ENCODE measurements at places on chromosomes 13 and 19.
A peak's percentile ranks its signal among the peaks of the same experiment; 100 is the strongest.

DNA sequence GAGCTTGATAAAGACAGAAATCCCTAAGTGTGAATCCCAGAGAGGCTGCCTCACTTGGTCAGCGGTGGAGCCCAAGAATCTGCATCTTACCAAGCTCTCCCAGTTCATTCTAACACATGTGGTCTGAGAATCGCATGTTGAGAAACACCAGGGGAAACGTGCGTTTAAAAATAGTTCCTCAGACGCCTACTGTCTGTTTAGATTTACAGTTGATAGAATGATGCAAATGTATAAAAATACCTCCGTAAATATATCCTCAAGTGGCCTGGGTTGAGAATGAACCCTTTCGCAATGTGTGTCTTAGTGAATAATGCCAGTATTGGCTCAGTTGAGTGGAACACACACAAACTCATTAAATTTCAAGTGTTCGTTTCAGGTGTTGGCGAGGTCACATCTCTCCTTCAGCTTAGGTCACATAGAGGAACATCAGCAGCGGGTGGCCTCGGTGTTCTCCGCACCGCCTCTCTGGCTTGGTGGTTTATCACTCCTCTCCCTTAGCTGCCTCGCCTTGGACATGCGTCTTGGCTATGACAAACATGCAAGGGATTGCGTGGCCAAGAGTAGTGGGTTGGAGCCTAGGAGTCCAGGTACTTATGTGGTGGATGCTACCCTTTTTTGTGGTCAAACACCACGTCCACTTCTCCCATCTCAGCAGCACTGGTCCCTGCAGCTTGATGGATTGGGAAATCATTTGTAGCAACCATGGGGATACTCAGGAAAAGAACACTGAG, 117.6 kb upstream of the SPATA13 start:
- DNase-seq, result no peak

DNA sequence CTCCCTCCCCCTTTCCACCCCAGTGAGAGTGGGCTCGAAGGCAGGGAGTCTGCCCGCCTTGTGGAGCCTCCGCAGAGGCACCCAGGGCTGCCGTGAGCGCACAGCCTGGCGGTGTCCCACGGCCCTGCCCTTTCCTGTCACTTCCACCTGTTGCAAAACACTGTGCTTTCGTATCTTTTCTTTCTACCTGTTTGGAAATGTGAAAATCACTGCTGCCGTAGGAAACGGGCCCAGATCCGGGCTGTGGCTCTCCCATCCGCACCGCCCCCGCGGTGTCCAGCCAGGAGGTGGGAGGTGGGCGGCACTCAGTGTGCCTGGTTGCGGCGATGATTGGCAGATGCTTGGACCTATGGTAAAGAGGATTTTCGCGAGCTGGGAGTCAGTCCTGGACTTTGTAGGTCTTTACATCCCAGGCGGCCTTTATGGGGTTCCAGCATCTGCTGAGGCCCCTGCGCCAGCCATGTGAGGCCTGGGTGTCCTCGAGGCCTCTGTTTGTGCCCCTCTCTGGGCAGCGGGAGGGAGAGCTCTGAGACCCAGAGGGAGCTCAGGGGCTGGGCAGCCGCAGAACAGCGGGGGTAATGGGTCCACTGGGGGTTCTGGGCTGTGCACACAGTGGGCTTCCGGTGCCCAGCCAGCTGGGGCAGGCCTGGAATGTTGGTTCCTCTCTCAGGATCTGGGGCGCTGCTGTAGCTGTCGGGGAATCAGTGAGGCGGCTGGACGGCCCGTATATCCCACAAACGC, 6.1 kb downstream of the STK11 start:
- DNase-seq, result peak; percentile 43

GRCh38 chr19:35241417-35241816, 7.4 kb upstream of the LSR start:
- no peak for DNase-seq

- peak; percentile 92 for DNase-seq
Measured at GRCh38 chr19:16272945-16273344, 51.7 kb upstream of the KLF2 start.

DNA sequence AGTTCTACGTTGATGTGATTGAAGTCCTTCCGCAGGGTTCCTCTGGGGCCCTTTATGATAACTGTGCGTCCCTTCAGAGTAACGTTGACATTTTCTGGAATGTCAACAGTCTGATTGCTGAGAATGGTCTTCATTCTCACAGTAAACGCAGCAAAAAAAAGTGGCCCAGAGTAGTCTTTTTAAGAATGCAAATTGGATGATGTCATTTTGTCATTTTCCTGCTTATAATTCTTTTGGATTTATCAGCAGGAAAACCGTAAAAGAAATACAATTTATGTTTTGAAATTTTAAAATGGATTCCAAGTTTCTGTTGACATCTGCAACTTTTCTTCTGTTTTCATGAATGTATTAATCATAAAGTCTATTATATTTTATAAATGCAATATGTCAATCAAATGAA, 14.8 kb downstream of the URI1 start:
- no peak for DNase-seq

DNA sequence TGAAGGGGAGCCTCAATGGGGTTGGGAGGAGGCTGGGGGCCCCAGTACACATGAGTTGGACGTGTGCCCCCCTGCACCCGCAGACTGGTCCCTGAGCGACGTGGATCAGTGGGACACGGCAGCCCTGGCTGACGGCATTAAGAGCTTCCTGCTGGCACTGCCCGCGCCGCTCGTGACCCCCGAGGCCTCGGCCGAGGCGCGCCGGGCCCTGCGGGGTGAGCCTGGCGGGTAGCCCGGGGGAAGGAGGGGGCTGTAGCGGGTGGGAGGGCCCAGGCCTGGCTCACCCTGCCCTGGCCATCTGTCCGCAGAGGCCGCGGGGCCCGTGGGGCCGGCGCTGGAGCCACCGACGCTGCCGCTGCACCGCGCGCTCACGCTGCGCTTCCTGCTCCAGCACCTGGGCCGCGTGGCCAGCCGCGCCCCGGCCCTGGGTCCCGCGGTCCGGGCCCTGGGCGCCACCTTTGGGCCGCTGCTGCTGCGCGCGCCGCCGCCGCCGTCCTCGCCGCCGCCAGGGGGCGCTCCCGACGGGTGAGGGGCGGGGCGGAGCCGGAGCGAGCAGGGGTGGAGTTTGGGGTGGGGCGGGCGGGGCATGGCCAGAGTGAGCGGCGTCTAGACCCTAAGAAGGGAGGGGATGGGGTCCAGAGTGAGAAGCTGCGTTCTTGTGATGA, 8.1 kb downstream of the PIK3R2 start:
- DNase-seq, result peak; percentile 76

DNA sequence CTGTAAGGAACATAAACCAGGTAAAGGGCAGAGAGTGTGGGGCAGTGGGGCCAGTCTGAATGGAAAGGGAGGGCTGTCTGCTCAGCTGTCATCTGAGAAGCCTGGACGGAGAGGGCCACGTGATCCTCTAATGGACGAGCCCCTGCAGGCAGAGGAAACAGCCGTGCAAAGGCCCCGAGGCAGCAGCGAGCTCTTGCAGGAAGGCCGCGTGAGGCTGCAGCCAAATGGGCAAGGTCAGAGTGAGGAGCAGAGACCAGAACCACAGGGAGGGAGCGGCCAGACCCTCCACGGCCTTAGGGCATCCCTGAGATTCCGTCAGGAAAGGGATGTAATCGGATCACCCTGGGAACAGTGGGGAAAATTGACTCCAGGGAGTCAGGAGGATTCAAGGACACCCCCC, 4.4 kb downstream of the LILRB4 start:
- DNase-seq, result no peak

DNA sequence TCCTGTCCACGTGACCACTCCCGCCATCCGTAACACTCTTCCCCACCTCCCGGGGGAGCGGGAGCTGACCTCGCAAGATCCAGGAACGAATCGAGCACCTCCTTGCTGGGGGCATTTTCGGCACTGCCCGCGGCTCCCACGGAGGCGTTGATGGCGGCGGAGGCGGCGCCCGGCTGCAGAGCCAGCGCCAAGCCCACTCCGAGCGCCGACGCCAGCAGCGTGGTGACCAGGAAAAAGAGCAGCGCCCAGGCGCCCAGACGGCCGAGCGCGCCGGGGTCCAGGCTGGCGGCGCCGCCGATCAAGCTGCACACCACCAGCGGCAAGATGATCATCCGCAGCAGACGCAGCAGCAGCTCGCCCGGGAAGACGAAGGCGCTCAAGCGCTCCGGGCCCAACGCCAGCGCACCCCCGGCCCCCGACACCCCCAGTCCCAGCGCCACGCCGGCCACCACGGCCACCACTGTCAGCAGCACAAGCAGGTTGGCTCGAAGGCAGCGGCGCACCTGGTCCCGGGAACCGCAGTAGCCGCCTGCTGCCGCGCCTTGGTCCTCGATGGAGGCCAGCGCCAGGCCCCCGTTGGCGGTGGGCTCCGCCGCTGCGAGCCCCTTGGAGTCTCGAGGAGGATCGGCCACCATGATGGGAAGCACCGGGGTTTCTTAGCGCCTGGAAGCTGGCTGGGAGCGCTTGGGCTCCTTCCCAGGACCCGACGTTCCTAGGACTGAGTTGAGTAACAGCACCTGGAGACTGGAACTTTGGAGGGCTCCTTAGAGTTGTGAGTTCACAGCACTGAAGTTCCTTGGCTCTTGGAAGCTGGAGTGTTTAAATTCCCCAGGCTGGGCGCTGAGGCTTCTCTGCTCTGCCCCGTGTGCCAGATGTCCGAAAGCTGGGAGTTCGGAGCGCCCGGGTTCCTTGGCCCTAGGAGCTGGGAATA, 798 bp downstream of the SLC1A5 start:
- peak; percentile 72 for DNase-seq

- no peak for DNase-seq
Measured at GRCh38 chr19:56750658-56751057, 79.1 kb upstream of the ZNF835 start.

DNA sequence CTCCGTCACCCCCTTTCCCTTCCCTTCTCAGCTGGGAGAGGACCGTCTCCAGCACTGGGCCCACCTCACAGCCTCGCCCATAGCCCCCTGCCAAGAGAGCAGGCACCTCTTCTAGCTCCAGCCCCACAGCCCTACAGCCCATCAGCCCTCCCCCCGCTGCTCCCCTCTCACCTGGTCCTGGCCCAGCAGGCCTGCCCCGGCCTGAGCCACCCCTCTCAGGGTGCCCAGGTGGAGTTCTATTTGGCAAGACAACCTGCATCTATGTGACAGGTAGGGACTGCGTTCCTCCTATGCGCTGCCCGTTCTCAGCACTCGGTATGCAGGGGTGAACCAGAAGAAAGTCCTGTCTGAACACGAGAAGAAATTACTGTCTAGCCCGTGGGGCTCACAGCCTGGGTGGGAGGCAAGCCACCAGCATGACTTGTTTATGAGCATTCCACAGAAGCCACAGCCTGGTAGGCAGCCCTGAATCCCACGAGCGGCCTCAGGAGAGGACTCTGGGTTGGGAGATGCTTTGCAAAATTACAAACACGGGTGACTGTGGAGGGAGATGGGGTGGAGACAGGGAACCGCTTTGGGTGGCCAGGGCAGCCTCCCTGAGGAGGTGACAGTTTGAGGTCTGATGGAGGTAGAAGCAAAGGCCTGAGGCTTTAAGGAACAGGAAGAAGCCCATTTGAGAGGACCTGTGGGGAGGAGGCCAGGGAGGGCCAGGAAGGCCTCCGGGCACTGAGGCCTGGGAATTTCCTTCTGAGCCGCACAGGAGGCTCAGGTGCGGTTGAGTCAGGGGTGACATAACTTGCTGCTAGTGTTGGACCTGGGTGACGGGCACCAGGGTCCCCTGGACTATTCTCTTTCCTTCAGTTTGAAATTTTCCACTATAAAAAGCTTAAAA, 1.2 kb upstream of the PLEKHF1 start:
- DNase-seq, result no peak

GRCh38 chr13:32941368-32941767, 74.9 kb upstream of the KL start:
- DNase-seq, result no peak

GRCh38 chr19:4695224-4695731, 25.1 kb upstream of the MYDGF start:
- DNase-seq, result no peak

DNA sequence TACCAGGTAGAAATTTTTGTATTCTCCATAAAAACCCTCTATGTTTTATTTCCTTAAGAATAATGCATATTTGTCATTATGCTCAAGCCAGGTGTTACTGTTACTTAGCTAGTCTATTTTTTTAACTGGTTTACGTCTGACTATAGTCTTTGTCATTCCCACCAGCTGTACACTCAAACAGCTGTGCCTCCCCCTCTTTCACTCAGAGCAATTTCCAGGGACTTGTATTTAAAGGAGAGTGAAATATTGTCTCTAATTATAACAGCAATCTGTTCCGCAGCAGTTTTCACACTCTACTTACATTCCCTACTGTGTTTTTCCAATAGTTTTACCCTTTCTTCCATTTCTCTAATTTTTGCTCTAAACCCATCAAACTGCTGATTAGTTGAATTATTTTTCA, 813.6 kb upstream of the MIR17HG start:
- DNase-seq, result no peak

- no peak for DNase-seq
Measured at GRCh38 chr19:54189145-54189734, at the start of gene MBOAT7. Gene MBOAT7 (minus strand): TSS chr19:54189580. CDS start chr19:54188508, 1,072 bp downstream.

DNA sequence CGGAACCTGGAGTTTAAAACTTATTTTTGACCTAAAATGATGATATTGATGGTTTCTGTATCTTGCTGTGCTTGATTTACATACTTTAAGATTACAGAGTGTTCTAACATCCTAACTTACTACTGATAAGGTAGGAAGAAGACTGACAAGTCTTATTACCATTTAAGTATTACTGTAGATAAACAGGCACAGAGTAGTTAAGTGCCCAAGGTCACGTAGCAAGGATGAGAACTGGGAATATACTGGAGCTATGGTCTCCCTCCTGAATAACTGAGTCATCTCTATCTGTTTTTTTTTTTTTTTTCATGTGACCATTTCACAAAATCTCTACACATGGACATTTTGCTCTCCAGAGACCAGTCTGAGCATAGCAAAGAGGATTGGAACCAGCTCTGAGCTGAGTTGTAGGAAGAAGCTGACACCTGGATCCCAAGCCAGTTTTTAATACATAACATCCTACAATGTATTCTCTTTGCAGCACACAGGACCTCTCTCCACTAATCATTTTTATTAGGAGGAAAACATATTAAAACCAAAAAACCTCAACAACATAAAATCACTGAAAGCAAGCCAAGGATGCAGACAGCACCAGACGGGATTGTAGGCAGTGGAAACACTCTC, 173.5 kb downstream of the DNAJC15 start:
- DNase-seq, result no peak

- DNase-seq, result no peak
Measured at GRCh38 chr13:111505175-111505777, 184.8 kb downstream of the TEX29 start.

GRCh38 chr13:22103046-22104027, 432.5 kb downstream of the FGF9 start:
- DNase-seq, result no peak

DNA sequence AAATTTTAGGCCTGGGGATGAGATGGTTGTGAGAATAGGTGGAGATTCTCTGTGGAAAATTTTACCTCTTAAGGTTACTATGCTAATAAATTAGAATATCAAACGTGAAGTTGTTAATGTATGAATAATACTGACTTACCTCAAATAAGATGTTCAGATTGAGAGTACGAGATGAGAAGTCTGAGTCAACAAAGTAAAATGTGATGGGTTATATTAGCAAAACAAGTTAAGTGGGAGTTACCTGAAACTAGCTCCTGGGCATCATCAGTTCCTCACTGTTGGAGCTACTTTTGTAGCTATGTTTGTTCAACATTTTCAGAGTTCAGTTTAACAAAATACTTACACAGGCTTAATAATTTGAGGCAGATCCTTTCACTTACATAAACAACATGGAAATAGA, 108.6 kb downstream of the PIBF1 start:
- no peak for DNase-seq
